ENCODE measurements at places on chromosomes 5 and 9. TPM values are rescaled to one million over a fixed set of nuclear protein-coding genes. Genes with fewer than 3 reads are reported as not detected.

CRHBP gene
- total RNA-seq, result 10.3 TPM

- no peak overlapping the region for H3K27ac ChIP-seq
- H3K4me1 ChIP-seq, result no peaks in the 10 kb centered on the region
- no peaks in the 10 kb centered on the region for H3K27me3 ChIP-seq
- no peaks in the 10 kb centered on the region for H3K36me3 ChIP-seq
- no peak for DNase-seq
Observed at GRCh38 chr5:133708331-133708850, 96.0 kb upstream of the FSTL4 start.

GRCh38 chr5:40681363-40682153, 1.8 kb downstream of the PTGER4 start:
- DNase-seq, result no peak
- peak overlapping the region; percentile 84 for H3K27ac ChIP-seq
- H3K36me3 ChIP-seq, result no peaks in the 10 kb centered on the region
- peaks cover 6% of the 10 kb centered on the region for H3K27me3 ChIP-seq
- peak overlapping the region; percentile 83 for H3K4me3 ChIP-seq

GRCh38 chr5:93890657-93891056, 149.3 kb upstream of the POU5F2 start:
- H3K27me3 ChIP-seq, result no peaks in the 10 kb centered on the region
- no peak overlapping the region for H3K27ac ChIP-seq
- H3K36me3 ChIP-seq, result no peaks in the 10 kb centered on the region
- no peaks in the 10 kb centered on the region for H3K4me1 ChIP-seq
- no peak overlapping the region for H3K4me3 ChIP-seq
- DNase-seq, result no peak

GZMA gene
- total RNA-seq, result 0.55 TPM

ABCA1 gene
- 19.2 TPM for total RNA-seq

- H3K36me3 ChIP-seq, result no peaks in the 10 kb centered on the region
- H3K4me3 ChIP-seq, result no peak overlapping the region
- no peaks in the 10 kb centered on the region for H3K4me1 ChIP-seq
- H3K27me3 ChIP-seq, result no peaks in the 10 kb centered on the region
Observed at GRCh38 chr5:98750693-98751092, 22.8 kb upstream of the RGMB start.

GRCh38 chr9:101495810-101496209, 37.8 kb upstream of the RNF20 start:
- H3K27ac ChIP-seq, result no peak overlapping the region
- no peak for DNase-seq
- H3K36me3 ChIP-seq, result no peaks in the 10 kb centered on the region

UNC13B gene
- total RNA-seq, result 14.6 TPM

DNA sequence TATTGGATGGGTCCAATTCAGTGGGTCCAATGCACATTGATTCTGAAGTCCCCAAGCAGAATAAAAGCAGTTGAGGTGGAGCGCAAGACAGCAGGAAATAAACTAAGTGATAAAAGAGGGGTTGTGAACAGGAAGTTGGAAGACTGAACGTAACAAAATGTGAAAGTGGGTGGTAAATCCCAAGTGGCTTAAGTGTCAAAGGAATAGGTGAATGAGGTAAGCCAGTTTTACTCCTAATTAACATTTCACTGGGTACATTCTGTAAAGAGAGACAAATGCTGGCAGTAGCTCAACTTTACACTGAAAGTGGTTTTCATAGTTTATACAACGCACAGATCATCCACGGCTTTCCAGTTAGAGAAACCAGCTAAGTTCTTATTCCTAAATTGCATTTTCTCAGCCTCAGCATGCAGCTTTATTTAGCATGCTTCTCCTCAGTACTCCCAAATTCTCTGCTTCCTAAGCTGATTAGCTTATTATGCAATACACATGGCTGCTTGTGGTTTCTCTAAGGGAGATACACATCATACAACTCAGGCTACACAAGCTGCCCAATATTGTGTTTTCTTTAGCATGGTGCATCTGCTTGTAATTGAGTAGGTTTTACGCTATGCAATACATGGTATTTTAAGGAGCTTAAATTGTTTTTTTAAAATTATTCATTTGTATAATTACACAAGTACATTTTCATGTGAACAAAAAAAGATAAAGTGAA, 34.2 kb upstream of the HSD17B4 start:
- peaks cover 10% of the 10 kb centered on the region for H3K4me1 ChIP-seq
- no peak for DNase-seq
- no peaks in the 10 kb centered on the region for H3K27me3 ChIP-seq

DNA sequence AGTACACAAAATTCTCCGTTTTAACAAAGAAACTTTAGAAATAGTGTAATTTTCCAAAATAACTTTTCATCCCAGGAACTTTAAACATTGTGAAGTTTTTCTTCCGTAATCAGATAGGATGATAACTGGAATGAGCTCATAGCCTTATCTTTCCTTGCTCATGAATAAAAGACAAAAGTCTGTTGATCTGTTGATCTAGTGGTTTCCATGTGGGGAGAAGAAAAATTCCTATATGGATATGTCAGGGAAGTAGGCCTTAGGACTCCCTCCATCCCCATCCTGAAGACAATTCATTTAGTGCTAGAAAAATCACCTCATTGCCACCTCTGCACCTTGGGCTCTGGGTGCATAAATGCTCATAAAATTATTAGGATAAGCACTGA, 266.6 kb downstream of the SMARCA2 start:
- no peaks in the 10 kb centered on the region for H3K4me1 ChIP-seq
- H3K27me3 ChIP-seq, result no peaks in the 10 kb centered on the region
- DNase-seq, result no peak
- no peak overlapping the region for H3K27ac ChIP-seq
- no peak overlapping the region for H3K4me3 ChIP-seq

DNA sequence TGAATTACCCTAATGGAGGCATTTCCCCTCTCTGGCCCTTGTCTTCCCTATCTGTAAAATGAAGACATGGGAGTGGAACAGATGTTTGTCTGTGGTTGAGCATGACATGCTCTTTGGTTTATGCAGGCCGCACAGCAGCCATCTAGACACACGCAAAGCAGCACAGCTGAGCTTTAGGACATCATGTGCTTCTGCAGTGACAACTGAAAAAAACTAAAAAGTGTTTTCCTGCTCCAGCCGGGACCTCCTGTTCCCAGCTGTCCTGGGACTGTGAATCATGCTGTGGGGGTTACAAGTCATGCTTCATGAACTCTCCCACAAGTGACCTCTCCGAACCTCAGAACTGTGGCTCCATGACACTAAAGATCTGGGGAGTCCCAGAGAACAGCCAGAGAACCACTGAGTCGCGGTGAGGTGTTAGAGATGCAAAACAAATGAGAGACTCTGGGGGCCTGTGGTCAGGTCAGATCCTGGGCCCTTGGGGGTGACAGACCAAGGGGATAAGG, 1.7 kb downstream of the SMIM3 start:
- DNase-seq, result peak; percentile 78
- H3K27ac ChIP-seq, result peak overlapping the region; percentile 96
- H3K4me1 ChIP-seq, result no peaks in the 10 kb centered on the region
- H3K4me3 ChIP-seq, result peak overlapping the region; percentile 82
- H3K27me3 ChIP-seq, result no peaks in the 10 kb centered on the region
- no peaks in the 10 kb centered on the region for H3K36me3 ChIP-seq

MCTP1 gene
- total RNA-seq, result 10.0 TPM

DNA sequence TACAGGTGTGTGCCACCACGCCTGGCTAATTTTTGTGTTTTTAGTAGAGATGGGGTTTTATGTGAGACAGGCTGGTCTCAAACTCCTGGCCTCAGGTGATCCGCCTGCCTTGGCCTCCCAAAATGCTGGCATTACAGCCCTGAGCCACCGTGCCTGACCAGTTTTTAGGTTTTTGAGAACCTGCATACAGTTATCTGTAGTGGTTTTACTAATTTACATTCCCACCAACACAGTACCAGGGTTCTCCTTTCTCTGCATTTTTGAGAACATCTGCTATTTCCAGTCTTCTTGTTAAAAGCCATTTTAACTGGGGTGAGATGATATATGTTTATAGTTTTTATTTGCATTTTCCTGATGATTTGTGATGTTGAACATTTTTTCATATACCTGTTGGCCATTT, 12.8 kb downstream of the DMXL1 start:
- no peaks in the 10 kb centered on the region for H3K36me3 ChIP-seq
- no peaks in the 10 kb centered on the region for H3K27me3 ChIP-seq
- DNase-seq, result no peak
- H3K4me1 ChIP-seq, result peaks cover 14% of the 10 kb centered on the region
- no peak overlapping the region for H3K27ac ChIP-seq

- H3K36me3 ChIP-seq, result no peaks in the 10 kb centered on the region
- H3K4me1 ChIP-seq, result no peaks in the 10 kb centered on the region
Observed at GRCh38 chr5:169869066-169869465, 111.2 kb downstream of the INSYN2B start.

PCDHA9 gene
- not detected for total RNA-seq

RANBP17 gene
- total RNA-seq, result 1.4 TPM

DNA sequence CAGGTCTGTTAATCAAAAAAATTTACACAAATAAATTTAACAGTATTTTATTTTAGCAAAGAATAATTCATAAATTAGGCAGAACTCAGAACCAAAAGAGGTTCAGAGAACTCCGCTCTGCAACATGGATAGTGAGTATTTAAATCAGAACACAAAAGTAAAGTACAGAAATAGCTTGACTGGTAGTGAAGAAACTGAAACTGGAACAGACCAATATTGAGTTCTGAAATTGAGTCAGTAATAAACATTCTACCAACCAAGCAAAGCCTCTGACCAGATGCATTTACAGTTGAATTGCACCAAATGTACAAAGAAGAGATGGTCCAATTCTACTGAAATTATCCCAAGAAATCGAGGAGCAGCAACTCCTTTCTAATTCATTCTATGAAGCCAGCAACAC, 1542.8 kb downstream of the EFNA5 start:
- no peaks in the 10 kb centered on the region for H3K4me1 ChIP-seq
- H3K36me3 ChIP-seq, result no peaks in the 10 kb centered on the region
- no peak for DNase-seq
- no peaks in the 10 kb centered on the region for H3K27me3 ChIP-seq

- no peak overlapping the region for H3K27ac ChIP-seq
- H3K4me3 ChIP-seq, result no peak overlapping the region
- H3K27me3 ChIP-seq, result no peaks in the 10 kb centered on the region
- no peaks in the 10 kb centered on the region for H3K4me1 ChIP-seq
Observed at GRCh38 chr5:116613445-116613844, 38.8 kb upstream of the SEMA6A start.

GRCh38 chr5:78593465-78593864, 55.1 kb downstream of the LHFPL2 start:
- DNase-seq, result no peak
- H3K36me3 ChIP-seq, result no peaks in the 10 kb centered on the region
- peak overlapping the region; percentile 49 for H3K27ac ChIP-seq
- H3K4me3 ChIP-seq, result no peak overlapping the region
- H3K4me1 ChIP-seq, result peaks cover 65% of the 10 kb centered on the region

LCN10 gene
- total RNA-seq, result 4.5 TPM

FOXD4 gene
- total RNA-seq, result not detected

- no peaks in the 10 kb centered on the region for H3K4me1 ChIP-seq
- no peaks in the 10 kb centered on the region for H3K27me3 ChIP-seq
- no peak overlapping the region for H3K27ac ChIP-seq
- no peak for DNase-seq
Observed at GRCh38 chr5:111929867-111930266, 172.9 kb upstream of the NREP start.

SLC22A5 gene
- total RNA-seq, result 8.6 TPM

HINT2 gene
- 35.0 TPM for total RNA-seq

- H3K4me1 ChIP-seq, result no peaks in the 10 kb centered on the region
- no peaks in the 10 kb centered on the region for H3K36me3 ChIP-seq
- no peak for DNase-seq
- no peak overlapping the region for H3K27ac ChIP-seq
Observed at GRCh38 chr5:151495320-151495719, 47.9 kb downstream of the SLC36A1 start.

- H3K4me3 ChIP-seq, result no peak overlapping the region
- peaks cover 11% of the 10 kb centered on the region for H3K4me1 ChIP-seq
Observed at GRCh38 chr5:65825408-65826328, 100.7 kb upstream of the ERBIN start.

GRCh38 chr9:106482733-106483132, 380.2 kb upstream of the ZNF462 start:
- no peak overlapping the region for H3K4me3 ChIP-seq
- no peaks in the 10 kb centered on the region for H3K4me1 ChIP-seq
- no peaks in the 10 kb centered on the region for H3K36me3 ChIP-seq
- DNase-seq, result no peak
- no peak overlapping the region for H3K27ac ChIP-seq

GRCh38 chr5:84303315-84303714, 81.4 kb downstream of the EDIL3 start:
- H3K4me1 ChIP-seq, result no peaks in the 10 kb centered on the region
- DNase-seq, result no peak
- H3K4me3 ChIP-seq, result no peak overlapping the region
- no peaks in the 10 kb centered on the region for H3K36me3 ChIP-seq
- no peaks in the 10 kb centered on the region for H3K27me3 ChIP-seq
- H3K27ac ChIP-seq, result no peak overlapping the region

ZMAT2 gene
- total RNA-seq, result 21.2 TPM

DNA sequence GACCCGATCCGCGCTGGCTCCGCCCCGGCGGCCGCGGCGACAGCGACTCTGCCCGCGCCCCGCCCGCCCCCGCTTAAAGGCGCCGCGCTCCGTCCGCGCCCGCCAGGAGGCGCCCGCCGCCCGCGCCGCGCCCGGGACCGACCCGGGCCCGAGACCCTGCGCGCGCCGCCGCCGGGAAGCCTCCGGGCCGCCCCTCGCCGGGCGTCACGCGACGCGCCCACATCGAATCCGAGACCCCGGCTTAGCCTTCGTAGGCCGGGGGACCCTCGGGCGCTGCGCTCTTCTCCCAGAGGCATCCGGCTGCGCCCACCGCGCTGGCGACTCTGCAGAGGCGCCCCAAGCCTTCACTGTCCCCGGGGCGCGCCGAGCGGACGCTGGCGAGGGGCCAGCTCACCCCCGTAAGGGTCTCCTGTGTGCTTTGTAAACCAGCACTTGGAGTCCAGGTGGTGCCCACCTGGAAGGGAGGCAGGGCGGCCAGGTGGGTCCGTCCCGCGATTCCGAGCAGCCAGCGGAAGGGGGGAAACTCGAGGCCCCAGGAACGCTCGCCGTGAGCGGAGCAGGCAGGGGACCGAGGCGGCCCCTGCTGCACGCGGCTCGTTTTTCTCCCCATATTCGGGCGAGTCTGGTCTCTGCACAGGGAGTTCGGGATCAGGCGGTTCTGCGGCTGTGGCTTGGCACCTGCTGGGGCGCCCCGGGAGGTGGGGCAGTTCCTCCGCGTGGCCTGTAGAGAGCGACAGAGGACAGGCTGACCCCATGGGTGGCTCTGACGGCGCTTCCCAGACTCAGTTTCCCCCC, 423 bp upstream of the ABCA2 start:
- H3K27ac ChIP-seq, result peak overlapping the region; percentile 67
- H3K36me3 ChIP-seq, result no peaks in the 10 kb centered on the region
- H3K4me3 ChIP-seq, result peak overlapping the region; percentile 69
- no peaks in the 10 kb centered on the region for H3K27me3 ChIP-seq
- DNase-seq, result no peak

- H3K36me3 ChIP-seq, result no peaks in the 10 kb centered on the region
- H3K4me3 ChIP-seq, result no peak overlapping the region
- no peak for DNase-seq
- H3K27ac ChIP-seq, result no peak overlapping the region
- no peaks in the 10 kb centered on the region for H3K4me1 ChIP-seq
Observed at GRCh38 chr9:137220317-137221094, 1.5 kb downstream of the RNF208 start.

Measured in right atrium auricular region (tissue), 2 donors.